ENCODE measurements at places on chromosomes 2 and 18. TPM values are rescaled to one million over a fixed set of nuclear protein-coding genes. Genes with fewer than 3 reads are reported as not detected.

The EPHA4 gene
- total RNA-seq: 1.3 TPM

DNA sequence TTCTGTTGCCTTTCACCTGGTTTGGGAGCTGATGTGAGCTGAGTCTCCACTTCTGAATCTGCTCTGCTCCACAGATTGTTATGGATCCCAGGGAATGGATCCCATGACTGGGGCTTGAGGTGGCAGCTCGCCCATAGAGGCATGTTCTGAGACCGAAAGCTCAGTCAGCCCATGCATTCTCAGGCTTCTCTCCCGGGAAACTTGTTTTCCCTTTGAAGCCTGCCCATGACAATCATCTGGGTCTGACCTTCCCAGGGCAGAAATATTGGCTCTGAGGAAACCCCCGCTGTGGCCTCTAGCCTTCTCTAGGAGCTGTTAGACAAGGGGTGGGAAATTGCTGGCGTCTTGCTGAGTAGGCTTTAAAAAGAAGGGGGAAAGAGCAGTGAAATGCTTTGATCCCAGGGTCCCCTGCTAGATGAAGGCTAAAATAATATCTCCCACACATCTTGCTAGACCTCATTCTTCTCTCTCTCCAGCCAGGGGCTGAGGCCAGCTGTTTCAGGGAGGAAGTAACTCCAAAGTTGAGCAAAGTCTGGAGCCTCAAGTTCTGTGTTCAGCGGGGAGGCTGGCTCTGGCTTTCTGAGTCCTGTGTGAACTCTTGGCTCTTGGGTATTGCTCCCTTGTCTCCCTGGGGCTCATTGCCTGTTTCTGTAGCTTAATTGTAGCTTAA lies 2.0 kb downstream of the VAMP8 start:
- peaks cover 10% of the 10 kb centered on the region for H3K36me3 ChIP-seq
- peak overlapping the region; percentile 90 for H3K4me3 ChIP-seq
- peak overlapping the region; percentile 87 for H3K27ac ChIP-seq
- H3K4me1 ChIP-seq: peaks cover 38% of the 10 kb centered on the region
- no peaks in the 10 kb centered on the region for H3K27me3 ChIP-seq
- DNase-seq: no peak

The CHST9 gene
- total RNA-seq: not detected

DNA sequence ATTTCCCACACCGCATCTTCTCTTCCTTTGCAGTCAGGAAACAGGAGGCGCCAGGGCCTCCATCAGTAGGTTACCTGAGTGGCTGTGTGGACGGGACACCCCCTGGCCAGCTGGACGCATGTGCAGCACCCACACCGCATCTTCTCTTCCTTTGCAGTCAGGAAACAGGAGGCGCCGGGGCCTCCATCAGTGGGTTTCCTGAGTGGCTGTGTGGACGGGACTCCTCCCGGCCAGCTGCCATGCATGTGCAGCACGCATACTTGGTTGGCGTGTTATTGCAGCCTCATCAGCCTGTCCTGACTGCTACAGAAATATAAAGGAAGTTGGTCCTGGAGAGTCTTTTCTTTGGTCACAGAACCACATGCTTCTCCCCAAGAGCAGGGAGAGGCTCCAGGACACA lies 74.6 kb downstream of the DCDC2C start:
- no peak for DNase-seq
- H3K27ac ChIP-seq: no peak overlapping the region
- peaks cover 35% of the 10 kb centered on the region for H3K27me3 ChIP-seq
- H3K4me1 ChIP-seq: peaks cover 12% of the 10 kb centered on the region
- H3K36me3 ChIP-seq: no peaks in the 10 kb centered on the region

DNA sequence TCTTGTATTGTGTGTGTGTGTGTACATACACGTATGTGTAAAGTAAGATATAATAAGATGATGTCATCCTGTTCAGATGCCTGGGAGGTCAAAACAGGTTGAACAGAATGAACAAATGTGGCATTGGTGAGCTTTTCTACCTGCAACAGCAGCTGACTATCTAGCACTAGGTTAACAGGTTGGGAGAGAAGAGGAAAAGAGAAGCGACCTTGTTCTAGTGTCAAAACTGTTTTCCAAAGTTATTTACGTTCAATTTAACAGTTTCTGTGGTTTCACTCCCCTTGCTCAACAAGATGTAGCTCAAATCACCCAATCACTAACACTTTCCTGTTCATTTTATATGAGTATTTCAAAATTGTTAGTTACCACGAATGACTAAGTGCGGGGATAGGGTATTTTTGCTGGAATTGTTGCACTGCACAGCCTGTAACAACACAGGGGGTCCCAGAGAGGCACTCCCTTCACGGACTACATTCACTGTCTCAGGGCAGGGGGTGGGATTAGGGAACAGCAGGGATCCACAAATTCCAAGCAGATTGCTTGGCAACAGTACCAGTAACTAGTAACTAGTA lies 67.5 kb upstream of the DTNB start:
- H3K4me3 ChIP-seq: no peak overlapping the region
- no peak for DNase-seq
- no peaks in the 10 kb centered on the region for H3K27me3 ChIP-seq
- peaks cover 22% of the 10 kb centered on the region for H3K36me3 ChIP-seq
- H3K27ac ChIP-seq: no peak overlapping the region

The REG3G gene
- not detected for total RNA-seq

DNA sequence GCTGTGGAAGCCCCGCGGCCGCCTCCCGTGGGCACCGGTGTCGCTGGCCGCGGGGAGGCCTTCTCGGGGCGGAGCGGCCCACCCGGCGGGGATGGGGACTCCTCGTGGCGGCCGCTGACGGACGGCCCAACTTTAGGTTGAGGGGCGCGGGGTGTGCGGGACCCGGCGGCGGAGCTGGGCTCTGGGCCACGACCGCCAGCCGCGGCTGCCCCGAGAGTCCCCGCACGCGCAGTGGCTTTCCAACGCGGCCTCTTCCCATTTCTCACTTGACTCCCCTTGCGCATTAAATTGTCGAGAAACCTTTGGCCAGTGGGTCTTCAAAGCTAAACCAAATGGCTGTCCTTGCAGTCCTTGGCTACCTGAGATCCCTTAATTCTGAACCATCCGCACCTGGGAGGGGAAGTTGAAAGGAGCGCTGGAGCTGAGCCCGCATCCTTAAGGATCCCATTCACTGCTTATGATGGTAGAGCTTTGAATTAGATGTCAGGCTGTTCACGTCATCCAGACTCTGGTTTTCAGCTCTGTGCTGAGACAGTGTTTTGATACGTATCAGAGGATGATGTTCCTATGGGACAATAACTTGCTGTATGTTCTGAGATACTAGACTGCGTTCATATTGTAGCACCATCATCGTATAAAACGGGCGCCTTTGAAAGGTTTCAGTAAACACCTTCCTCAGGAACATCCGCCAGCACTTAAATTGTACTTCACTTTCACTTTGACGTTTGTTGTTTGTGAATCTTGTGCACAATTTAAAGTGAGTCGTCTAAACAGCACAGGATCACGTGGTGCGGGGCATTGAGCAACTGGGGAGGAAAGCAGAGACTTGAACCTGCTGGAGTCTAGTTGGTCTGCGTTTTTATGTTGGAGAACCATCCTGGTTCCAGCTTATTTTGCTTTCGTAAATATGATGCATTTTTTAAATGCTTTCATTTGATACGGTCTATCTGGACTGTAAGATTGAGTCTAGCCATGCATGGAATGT lies 874 bp downstream of the CLIP4 start:
- peaks cover 3% of the 10 kb centered on the region for H3K27me3 ChIP-seq
- H3K4me1 ChIP-seq: peaks cover 52% of the 10 kb centered on the region
- peaks cover 7% of the 10 kb centered on the region for H3K36me3 ChIP-seq
- peak overlapping the region; percentile 87 for H3K27ac ChIP-seq

The HNRNPA3 gene
- total RNA-seq: 312 TPM

The VSNL1 gene
- not detected for total RNA-seq

GRCh38 chr18:78925557-78926242 lies 53.9 kb upstream of the SALL3 start:
- H3K4me1 ChIP-seq: no peaks in the 10 kb centered on the region
- H3K36me3 ChIP-seq: no peaks in the 10 kb centered on the region
- no peak overlapping the region for H3K4me3 ChIP-seq

- peaks cover 34% of the 10 kb centered on the region for H3K27me3 ChIP-seq
- no peak overlapping the region for H3K4me3 ChIP-seq
- H3K4me1 ChIP-seq: peaks cover 2% of the 10 kb centered on the region
- no peak overlapping the region for H3K27ac ChIP-seq
Measured at GRCh38 chr2:24009367-24009679, 562 bp upstream of the MFSD2B start.

GRCh38 chr2:184743096-184743495 lies 144.8 kb downstream of the ZNF804A start:
- no peaks in the 10 kb centered on the region for H3K27me3 ChIP-seq
- H3K36me3 ChIP-seq: no peaks in the 10 kb centered on the region
- DNase-seq: no peak
- no peaks in the 10 kb centered on the region for H3K4me1 ChIP-seq
- H3K4me3 ChIP-seq: no peak overlapping the region
- H3K27ac ChIP-seq: no peak overlapping the region

DNA sequence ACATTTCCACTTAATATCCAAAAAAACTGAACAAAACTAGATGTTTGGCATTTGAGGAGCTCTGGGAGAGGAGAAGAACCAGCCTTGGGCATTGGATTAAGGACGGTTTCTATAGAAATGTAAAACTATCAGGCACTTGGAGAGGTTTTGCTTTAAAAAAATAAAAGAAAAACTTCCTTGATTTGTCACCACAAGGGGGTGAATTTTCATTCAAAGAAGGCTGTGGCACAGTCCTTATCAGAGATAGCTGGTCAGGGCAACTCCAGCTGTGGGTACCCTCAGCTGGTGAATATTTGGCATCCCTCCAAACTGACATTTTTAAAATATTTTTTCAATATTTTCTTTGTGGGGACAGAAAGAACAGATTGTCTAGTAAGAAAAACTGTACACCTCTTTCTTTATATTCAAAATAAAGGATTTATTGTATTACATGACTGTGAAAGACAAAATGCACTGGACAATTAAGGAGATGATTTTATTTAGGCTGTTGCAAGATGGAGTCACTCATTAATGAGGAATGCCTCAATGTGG lies 46.1 kb upstream of the TBC1D8 start:
- no peak overlapping the region for H3K4me3 ChIP-seq
- no peak overlapping the region for H3K27ac ChIP-seq
- H3K36me3 ChIP-seq: no peaks in the 10 kb centered on the region
- no peaks in the 10 kb centered on the region for H3K4me1 ChIP-seq
- no peaks in the 10 kb centered on the region for H3K27me3 ChIP-seq
- no peak for DNase-seq

The AQP12B gene
- total RNA-seq: not detected

- no peak overlapping the region for H3K4me3 ChIP-seq
- H3K4me1 ChIP-seq: no peaks in the 10 kb centered on the region
- H3K36me3 ChIP-seq: no peaks in the 10 kb centered on the region
- DNase-seq: no peak
- H3K27me3 ChIP-seq: peaks cover 19% of the 10 kb centered on the region
- H3K27ac ChIP-seq: no peak overlapping the region
Measured at GRCh38 chr2:208415255-208415654, 8.7 kb downstream of the PTH2R start.

The ALKAL2 gene
- not detected for total RNA-seq

- H3K36me3 ChIP-seq: no peaks in the 10 kb centered on the region
- DNase-seq: no peak
- H3K4me1 ChIP-seq: peaks cover 4% of the 10 kb centered on the region
Measured at GRCh38 chr2:148967578-148967977, 70.9 kb upstream of the LYPD6B start.

DNA sequence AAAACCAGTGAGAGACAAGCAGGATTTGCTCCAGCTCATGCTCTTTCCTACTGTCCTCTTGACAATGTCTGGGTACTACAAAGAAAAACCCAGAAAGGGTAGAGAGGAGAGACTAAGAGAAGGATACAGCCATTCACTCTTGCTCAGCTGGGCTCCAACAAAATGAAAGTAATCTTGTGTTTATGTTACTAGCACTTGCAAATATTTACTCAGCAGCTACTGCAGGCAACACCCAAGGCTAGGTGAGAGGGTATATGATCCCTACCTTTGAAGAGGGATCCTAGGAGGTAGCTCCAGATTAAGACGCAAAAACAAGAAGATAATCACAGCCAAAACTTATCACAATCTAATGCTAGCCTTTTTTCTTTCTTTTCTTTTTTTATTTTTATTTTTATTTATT lies 329.6 kb upstream of the ACVR2A start:
- no peak overlapping the region for H3K27ac ChIP-seq
- DNase-seq: no peak
- H3K36me3 ChIP-seq: no peaks in the 10 kb centered on the region
- H3K27me3 ChIP-seq: no peaks in the 10 kb centered on the region
- peaks cover 10% of the 10 kb centered on the region for H3K4me1 ChIP-seq

DNA sequence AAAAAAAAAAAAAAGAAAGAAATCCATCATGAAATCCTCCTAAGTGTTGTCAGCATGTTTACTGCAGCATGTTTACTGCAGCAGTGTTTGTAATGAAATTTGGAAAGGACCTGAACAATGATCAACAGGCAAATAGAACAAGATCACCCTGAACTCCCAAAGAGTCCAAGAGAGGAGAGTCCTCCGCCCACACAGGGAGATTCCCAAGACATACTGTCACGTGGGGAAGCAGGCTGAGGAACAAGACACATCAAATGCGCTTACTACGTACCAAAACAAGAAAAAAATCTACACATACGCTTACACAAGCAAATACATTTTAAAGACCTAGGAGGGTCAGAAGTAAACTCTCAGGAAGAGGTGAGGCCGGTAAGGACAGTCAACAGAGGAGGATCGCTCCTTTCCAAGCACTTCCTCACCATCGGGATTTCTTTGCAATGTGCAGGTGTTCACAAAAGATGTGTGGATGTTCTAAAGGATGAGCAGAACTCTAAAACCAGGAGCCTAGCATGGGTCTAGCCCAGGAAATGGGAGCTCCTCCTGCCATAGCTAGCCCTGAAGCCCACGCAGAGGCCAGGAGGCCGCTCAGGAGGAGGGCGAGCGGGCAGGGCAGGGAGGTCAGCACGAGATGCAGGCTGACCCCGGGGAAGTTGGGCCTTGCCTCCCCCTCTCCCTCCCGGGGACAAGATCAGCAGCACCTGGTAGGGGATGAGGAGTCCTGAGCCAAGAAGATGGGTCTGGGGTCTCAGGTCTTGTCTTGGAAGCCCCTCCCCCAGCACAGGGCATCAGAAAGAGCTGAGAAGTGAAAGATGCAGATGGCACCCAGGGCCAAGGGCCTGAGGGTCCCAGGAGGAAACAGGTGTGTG lies 66.4 kb downstream of the ZNF516 start:
- H3K4me1 ChIP-seq: peaks cover 24% of the 10 kb centered on the region
- no peak for DNase-seq
- H3K36me3 ChIP-seq: peaks cover 8% of the 10 kb centered on the region
- H3K4me3 ChIP-seq: no peak overlapping the region

The SLC4A3 gene
- total RNA-seq: not detected

DNA sequence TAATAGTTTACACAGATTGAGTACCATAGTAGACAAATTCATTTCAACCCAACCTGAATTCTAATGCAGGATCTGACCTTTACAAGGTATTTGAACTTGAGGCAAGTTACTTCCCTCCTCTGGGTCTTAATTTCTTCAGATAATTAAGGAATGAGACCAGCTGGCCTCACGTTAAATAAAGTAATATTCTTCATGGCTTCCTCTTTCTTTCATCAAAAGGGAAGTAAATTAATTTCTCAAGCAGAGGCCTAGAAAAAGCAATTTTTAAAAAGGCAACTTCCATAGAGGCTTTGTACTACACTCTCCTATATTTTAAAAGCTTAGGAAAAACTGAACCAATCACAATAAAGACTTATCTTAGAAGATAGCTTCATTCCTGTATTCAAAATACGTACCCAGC lies 109.2 kb downstream of the EXOC6B start:
- no peaks in the 10 kb centered on the region for H3K27me3 ChIP-seq
- no peak overlapping the region for H3K4me3 ChIP-seq
- H3K27ac ChIP-seq: no peak overlapping the region
- H3K36me3 ChIP-seq: peaks cover 4% of the 10 kb centered on the region

- H3K36me3 ChIP-seq: peaks cover 25% of the 10 kb centered on the region
- peaks cover 89% of the 10 kb centered on the region for H3K4me1 ChIP-seq
- no peaks in the 10 kb centered on the region for H3K27me3 ChIP-seq
- peak; percentile 10 for DNase-seq
- H3K4me3 ChIP-seq: peak overlapping the region; percentile 2
Measured at GRCh38 chr2:174610243-174610995, 12.8 kb upstream of the WIPF1 start.

Measured in activated naive CD4-positive, alpha-beta T cell treated with anti-CD3 and anti-CD28 coated beads for 36 hours (primary cell).